ENCODE measurements at places on chromosomes 1 and 21. TPM values are rescaled to one million over a fixed set of nuclear protein-coding genes. Genes with fewer than 3 reads are reported as not detected.
A peak's percentile ranks its signal among the peaks of the same experiment; 100 is the strongest.

DNA sequence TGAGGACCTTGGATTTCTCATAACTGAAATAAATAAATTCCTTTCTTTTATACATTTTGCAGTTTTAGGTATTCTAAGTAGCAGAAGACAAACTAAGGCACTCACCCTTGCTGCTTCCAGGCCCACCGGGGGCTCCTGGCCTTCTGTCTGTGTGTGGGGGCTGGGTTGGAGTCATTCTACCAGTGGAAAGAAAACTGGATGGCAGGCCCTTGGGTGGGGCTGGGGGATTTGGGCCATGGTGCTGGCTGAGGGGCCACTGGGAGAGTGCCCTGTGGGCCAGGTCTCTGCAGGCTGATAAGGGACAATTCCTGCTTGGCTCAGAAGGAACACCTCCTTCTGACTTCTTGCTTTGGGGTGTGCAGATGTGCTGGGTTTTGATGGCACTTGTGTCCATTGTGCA is 54.0 kb upstream of the CSF3R start:
- DNase-seq = no peak
- no peaks in the 10 kb centered on the region for H3K4me1 ChIP-seq
- no peaks in the 10 kb centered on the region for H3K36me3 ChIP-seq
- no peak overlapping the region for H3K4me3 ChIP-seq
- no peak overlapping the region for H3K27ac ChIP-seq

Gene FHL3
- 21.5 TPM for total RNA-seq

GRCh38 chr1:171486048-171486519 is 754 bp downstream of the PRRC2C start:
- H3K36me3 ChIP-seq = no peaks in the 10 kb centered on the region
- peak overlapping the region; percentile 92 for H3K4me3 ChIP-seq
- no peaks in the 10 kb centered on the region for H3K27me3 ChIP-seq
- DNase-seq = no peak

GRCh38 chr21:44761011-44761729 is 40.5 kb downstream of the UBE2G2 start:
- H3K4me1 ChIP-seq = no peaks in the 10 kb centered on the region
- no peak overlapping the region for H3K4me3 ChIP-seq
- no peaks in the 10 kb centered on the region for H3K27me3 ChIP-seq
- H3K36me3 ChIP-seq = no peaks in the 10 kb centered on the region
- H3K27ac ChIP-seq = no peak overlapping the region

GRCh38 chr1:39976732-39977131 is 21.8 kb downstream of the MFSD2A start:
- H3K4me3 ChIP-seq = no peak overlapping the region
- no peak for DNase-seq
- H3K27me3 ChIP-seq = no peaks in the 10 kb centered on the region
- H3K4me1 ChIP-seq = no peaks in the 10 kb centered on the region
- no peaks in the 10 kb centered on the region for H3K36me3 ChIP-seq

DNA sequence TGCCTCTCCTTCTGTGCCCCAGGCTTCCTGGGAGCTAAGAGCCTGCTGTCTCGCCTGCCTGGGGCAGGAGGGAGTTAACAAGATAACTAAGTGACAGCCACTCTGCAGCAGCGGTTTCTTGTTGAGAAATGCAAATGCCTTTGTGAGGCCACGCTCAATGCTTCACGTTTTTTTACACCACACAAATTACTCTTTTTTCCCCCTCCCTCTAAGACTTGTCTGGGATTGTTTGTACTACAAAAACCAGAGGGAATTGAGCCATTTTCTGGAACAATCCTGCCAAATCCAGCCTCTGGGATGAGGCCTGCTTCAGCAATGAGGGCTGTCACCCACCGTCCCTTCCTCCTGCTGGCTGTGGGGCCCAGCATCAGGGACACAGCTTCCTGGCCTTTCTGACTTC is 119.6 kb downstream of the ACTL8 start:
- H3K4me3 ChIP-seq = no peak overlapping the region
- H3K27me3 ChIP-seq = no peaks in the 10 kb centered on the region
- no peak for DNase-seq
- H3K36me3 ChIP-seq = no peaks in the 10 kb centered on the region
- H3K4me1 ChIP-seq = no peaks in the 10 kb centered on the region

- H3K36me3 ChIP-seq = peaks cover 25% of the 10 kb centered on the region
- H3K27ac ChIP-seq = peak overlapping the region; percentile 75
- H3K4me3 ChIP-seq = peak overlapping the region; percentile 81
- no peaks in the 10 kb centered on the region for H3K27me3 ChIP-seq
Measured at GRCh38 chr1:37989361-37989930, 376 bp downstream of the SF3A3 start.

Gene ZNF683
- total RNA-seq = 0.49 TPM

All from upper lobe of left lung (tissue), 6 donors.